ENCODE measurements at places on chromosomes 2 and 18.
A peak's percentile ranks its signal among the peaks of the same experiment; 100 is the strongest.

DNA sequence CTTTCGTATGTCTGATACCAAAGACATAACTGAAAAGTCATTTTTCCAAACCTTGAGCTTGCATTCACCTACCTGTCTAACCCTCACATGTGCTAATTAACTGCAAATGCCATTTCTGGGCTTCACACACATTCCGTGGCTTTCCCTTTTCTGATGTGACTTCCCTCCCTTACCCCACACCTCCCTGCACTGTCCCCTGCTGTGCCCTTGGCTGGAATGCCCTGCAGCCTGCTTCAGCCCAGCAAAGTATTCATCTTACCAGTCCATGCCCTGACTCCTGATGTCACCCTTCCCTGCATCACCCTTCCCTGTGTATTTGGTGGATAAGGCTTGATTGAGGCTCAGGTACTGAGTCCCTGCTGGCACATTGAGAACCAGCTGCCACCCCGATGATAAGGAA is 12.2 kb downstream of the RETSAT start:
- DNase-seq, result no peak

DNA sequence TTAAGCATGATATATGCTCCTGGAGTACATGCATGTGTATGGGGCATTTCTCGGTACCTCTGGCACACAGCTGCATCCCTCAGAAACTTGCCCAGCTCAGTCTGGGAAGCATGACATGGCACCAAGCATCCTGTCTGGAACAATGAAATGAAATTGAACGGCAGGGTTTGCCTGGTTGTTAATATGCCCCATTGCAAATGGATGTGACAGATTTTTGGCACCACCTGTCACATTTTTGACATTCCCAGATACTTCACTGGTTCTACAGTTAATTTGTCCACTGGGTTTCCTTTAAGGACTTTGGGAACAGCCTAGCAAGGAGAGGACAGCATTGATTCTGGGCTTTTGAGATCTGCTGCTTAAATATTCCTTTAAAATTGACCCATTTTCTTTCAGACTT is 305.8 kb downstream of the TSN start:
- no peak for DNase-seq

DNA sequence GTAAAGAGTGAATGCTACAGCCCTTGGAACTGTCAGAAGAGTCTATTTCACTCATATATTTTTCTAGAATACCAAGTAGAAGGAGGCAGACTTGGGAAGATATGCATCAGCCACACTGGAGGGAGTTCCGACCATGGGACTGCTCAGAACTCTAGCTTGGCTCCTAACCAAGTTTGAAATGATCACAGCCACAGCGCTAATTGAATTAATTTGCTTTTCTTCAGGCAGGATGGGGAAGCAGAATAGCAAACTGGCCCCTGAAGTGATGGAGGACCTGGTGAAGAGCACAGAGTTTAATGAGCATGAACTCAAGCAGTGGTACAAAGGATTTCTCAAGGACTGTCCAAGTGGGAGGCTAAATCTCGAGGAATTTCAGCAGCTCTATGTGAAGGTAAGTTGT is 51.4 kb downstream of the VSNL1 start:
- DNase-seq, result no peak

DNA sequence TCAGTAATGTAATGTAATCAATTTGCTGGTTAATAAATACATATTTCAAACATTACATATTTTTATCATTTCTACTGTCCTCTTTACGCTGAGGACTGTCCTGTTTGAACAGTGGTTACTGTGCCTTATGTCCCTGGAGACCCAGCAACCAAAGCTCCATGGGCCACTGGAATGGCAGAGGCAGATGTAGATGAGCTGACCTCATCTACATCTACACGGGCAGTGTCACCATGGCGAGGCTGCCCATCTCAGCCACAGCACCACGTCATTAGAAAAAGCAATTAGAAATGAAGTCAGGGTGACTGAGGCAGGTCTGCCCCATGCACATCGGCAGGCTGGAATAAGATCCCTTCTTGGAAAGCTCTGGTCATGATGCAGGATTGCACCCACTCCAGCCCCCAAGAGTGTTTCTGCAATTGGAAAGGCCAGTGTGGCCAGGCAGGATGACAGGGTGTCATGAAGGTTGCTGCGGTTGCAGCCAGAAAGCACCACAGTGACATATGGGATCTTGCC is 237.5 kb downstream of the NDUFA10 start:
- no peak for DNase-seq

- DNase-seq, result no peak
These were observed 27.4 kb downstream of the DDX1 start for GRCh38 chr2:15619076-15619475.

- peak; percentile 27 for DNase-seq
These were observed 3.2 kb downstream of the GPR17 start for GRCh38 chr2:127649100-127649611.

GRCh38 chr2:37781028-37781427 is 109.6 kb upstream of the CDC42EP3 start:
- peak; percentile 16 for DNase-seq

DNA sequence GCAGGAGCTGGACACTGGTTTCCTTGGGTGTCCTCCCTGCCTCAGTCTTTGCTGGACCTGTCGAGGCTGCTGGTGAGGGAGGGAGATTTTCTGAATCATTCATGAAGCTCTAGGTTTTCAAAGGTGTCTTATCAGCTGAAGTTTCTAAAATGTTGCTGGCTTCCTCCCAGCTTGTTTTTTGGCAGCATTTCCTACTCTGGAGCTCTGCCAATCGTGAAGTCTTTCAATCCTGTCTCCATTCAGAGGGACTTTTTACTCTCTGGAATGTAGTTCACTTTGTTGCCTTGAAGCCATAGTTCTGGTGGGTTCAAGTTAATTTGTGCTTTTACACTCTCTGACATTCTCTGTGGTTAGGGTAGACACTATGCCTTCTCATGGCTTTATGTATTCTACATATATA is 23.9 kb downstream of the SNTG2 start:
- no peak for DNase-seq

DNA sequence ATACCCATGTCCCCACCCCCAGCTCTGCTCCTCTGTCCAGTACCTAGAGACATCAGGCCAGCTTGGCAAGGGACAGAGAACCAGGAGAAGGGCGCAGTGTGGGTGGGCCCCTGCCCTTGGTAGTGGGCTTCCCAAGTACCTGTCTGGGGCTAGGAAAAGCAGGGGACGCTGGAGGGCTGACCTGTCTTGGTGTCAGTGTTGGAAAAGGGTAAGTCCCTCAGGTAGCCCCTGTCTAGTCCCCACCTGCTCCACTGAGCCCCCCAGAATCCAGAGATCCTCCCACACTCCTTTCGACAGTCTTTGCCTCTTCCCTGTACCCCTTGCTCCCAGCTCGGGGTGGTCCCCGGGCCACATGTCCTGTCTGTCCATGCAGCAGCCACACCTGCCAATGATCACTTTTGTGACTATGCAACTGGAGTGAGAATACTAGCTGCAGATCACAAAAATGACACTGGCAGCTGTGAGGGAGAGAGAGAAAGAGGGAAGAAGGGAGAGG is 14.6 kb downstream of the DNAJB2 start:
- no peak for DNase-seq

GRCh38 chr2:158893026-158893425 is 75.4 kb upstream of the TANC1 start:
- no peak for DNase-seq

DNA sequence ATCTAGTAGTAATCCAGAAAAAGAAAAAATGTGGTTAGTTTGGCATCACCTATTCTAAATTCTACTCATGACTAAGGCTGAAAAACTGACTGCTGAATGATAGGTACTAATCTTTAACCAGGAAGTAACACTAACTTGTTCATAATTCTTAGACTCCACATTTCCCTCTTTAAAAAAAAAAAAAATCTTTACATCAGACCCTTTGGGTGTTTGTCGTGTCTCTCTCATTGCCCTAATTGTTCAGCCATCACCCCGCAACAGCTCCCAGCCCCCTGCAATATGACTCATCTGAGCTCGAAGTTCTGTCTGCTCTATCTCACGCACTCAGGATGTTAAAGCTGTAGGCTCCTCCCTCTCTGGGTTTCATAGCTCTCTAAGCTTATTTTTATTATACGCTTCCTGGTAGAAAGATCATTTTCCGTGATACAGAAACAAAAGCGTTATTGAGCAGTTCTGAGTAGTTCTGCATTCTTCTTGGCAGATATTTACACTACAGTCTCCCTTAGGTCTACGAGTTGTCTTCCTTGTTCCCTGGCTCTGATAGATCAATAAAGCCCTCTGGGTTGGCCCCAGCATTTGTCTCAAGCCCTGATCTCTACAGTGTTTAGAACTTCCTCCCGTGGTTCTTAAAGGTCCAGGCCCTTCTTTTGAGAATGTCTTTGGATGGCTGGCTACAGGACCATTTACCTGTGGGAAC is 95.6 kb downstream of the TNFRSF11A start:
- DNase-seq, result peak; percentile 96

DNA sequence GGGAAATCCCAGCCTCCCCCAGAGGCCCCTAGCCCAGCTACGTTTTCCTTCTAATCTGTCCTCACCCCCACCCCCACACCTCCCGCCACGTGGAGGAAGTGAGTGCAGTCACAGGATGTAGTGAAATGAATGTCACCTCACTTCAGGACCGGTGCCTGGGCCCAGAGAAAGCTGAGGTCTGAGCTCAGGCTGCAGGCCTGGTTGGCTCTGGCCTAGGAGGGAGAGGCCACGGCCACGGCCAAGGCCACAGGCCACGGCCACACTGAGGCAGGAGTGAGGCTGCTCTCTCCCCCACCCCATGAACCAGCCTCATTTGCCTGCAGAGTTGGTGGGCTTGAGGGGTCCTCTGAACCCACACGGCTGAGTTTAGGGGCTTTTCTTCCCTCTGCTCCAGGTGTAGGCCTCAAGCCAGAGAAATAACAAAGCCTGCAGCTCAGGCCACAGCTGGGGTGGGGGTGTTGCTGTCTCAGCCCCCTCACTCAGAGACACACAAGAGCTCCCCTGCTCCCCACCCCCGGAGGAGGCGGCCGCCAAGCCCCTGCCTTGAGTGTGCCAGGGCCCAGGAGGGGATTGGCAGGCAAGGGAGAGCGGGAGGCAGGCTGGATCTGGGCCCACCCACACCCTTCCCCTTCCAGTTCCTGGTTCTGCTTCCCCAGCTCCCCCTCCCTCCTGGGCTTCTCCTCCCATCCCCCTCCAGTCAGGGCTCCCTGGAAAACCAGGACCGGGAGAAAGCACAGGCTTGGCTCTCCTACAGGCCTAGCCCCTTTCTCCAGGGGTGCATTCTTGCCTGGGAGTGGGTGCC is 27.0 kb downstream of the DNMT3A start:
- peak; percentile 42 for DNase-seq

GRCh38 chr2:235171550-235172031 is 219.8 kb downstream of the SH3BP4 start:
- DNase-seq, result no peak

DNA sequence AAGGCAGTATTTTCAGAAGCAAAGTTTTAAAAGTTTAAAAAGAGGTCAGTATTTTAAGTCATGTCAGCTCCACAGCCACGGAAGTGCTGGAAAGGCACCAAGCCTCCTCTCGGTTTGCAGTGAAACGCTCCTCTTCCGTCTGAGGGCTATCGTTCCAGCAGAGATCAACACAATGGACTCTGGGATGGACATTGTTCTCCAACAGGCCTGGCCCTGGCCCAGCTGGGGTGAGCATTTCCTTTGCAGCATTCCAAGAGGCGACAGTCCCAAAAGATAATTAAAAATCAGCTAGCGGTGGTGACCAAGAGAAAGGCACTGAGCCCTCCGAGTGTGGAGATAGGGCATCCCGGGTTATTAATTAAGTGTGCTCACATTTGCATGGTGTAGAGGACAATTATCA is 95.9 kb upstream of the LCLAT1 start:
- DNase-seq, result no peak

GRCh38 chr2:39550701-39551285 is 113.7 kb upstream of the MAP4K3 start:
- DNase-seq, result peak; percentile 42

- DNase-seq, result no peak
These were observed 6.9 kb downstream of the STEAP3 start for GRCh38 chr2:119230219-119231185.

DNA sequence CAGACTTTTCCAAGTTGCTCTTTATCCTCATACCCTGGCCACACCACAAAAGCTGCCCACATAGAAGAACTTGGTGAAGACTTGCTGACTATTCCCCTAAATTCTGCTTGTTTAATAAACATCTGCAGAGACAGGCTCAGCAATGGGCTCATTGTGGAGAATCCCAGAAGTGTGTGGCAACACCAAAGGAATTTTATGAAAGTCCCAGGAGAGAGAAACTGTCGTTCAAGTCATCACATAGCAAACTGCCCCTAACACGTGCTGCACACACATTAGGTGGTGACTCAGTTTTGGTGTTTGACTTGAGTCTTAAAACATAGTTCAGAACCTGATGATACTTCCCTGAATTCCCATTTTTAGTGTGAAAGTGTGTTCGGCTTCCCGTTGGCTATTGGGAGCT is 38.6 kb downstream of the CYP1B1 start:
- no peak for DNase-seq

DNA sequence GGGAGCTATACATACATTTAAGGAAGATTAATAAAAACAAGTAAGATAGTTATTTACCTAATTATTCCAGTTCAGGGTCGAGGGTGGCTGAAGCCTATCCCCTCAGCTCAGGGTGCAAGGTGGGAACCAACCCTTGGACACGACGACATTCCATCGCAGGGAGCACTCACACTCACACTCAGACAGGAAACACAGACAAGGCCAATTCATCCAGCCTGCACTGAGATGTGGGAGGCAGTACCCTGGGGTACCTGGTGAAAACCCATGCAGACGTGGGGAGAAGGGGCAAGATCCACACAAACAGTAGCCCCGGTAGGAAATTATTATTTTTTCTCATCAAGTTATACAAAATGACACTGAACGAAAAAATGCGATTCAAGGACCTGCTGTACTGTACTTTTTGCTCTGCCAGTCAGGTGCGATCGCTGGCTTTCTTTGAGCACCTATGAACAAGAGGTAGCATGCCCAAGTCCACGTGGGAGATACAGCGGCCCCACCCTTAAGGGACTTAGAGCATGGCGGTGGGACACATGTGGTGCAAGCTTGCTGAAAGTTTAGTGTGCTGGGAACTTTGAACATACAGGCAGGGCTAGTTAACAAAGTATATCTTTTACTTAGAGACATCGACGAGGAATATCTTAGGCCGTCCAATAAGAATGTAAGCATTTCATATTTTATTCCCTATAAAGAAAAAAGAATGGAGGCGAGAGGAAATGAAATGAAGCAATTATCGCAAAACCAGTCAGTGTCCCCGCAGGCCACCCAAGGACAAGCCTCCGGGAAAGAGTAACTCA is 624 bp downstream of the METTL8 start:
- peak; percentile 89 for DNase-seq

DNA sequence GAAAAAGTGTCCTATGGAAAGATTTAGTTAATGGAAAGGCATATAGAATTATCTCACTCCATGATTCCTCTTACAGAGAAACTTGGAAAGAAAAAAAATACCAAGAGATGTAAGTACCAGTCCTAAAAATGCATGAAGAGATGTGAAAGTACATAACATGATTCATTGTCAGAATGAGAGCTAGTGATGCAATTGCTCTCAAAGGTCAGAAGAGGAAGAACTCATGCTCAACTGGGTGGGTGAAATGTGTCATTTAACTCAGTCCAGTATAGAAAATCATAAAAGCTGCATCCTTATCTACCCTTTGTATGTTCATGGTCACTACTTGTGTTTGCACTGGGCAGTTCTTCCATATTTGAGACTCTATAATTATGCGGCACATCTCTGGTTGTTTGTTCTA is 300.0 kb upstream of the PIK3C3 start:
- no peak for DNase-seq

GRCh38 chr2:7405861-7406715 is 488.9 kb downstream of the RNF144A start:
- DNase-seq, result no peak

GRCh38 chr2:222651718-222652418 is 4.0 kb downstream of the FARSB start:
- no peak for DNase-seq

GRCh38 chr18:64234321-64234720 is 85.4 kb upstream of the LINC00305 start:
- no peak for DNase-seq

Measured in hematopoietic multipotent progenitor cell treated with erythropoietin and hydrocortisone succinate and interleukin-3 and kit ligand, for 4 days (in vitro differentiated cells).